ENCODE measurements at places on chromosomes 6 and 20.

- DNase-seq: no peak
Observed at GRCh38 chr20:34862724-34863123, 9.9 kb downstream of the GGT7 start.

DNA sequence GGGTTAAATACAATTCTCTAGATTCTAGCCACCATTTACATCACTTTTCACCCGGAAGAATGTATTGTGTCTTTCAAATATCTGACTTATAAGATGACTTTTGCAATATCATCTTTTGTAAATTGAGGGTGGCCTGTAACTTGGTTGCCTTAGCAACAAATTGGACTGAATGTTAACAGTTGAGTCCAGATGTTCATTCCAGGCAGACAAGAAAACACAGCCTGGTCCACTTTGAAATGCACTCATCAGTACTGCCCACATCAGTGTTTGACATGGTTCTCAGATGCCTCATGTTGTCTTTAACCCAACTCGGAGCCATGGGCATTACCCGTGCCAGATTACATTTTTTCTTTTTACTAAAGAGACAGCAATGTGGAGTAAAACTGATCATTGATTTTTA is 781.6 kb upstream of the CHD6 start:
- no peak for DNase-seq

DNA sequence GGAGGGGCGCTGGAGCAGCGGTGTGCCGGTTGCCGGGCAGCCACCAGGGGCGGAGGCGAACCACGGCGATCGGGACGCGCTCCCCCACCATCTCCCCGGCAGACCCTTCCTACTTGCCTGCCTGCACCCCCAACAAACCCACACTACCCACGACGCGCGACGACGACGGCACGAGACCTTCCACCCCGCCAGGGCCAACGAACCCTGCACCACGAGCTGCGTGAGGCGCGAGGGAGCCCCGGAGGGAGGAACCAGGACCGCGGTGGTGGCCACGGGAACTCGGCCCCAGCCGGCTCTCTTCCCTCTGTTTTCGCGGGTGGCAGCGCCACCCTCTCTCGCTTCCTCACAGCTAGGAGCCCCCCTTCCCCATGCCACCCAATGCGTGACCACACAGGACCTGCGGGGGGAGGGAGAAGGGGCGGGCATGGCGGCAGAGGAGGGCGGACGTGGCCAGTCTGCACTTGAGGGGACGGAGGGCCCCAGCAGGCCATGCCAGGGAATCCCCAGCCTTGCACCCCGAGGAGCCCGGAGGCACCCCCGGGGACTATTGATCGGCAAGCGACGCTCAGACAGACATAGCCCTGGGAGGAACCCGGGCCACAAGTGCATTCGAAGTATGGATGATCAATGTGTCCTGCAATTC is 1516.4 kb upstream of the DEFB115 start:
- DNase-seq: no peak

DNA sequence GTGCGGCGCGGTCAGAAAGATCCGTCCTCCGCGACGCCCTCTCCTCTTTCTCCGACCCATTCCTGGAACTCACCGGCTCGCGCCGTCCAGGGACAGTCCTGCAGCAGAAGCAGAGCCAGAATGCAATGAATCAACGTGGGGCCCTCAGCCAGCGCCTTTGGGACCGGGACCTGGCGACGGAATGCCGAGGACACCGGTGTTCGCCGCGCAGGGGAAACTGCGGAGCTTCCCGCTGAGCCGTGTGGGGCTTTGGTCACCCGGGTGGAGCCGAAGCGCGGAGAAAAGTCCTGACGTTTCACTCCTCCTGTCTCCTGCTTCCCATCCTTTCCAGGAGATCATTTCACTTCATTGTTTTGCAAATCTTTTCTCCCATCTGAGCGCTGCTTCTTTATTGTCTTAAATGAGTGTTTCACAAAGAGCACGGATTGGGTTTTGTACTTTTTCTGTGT is 26.5 kb downstream of the ULBP1 start:
- DNase-seq: no peak

DNA sequence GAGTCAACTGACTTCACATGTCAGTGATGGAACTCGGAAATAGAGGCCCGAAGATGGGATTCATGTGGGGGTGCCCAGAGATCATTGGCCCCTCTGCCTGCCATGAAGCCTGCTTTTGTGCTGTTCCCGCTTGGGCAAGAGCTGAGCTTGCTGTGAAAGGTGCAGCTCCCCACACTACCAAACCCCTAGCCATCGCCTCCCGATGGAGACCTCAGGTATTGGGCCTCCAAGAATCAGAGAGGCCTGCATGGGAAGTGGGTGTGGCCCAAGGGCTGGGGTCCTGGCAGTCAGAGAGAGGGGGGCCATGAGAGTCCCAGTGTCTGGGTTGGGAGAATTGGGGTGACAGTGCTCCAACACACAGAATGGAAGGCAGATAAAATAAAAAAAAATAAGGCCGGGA is 160.9 kb downstream of the SOD2 start:
- DNase-seq: no peak

All from stimulated activated naive CD8-positive, alpha-beta T cell treated with anti-CD3 and anti-CD28 coated beads, Interleukin-15, Interleukin-2, amounts not matched to agents 100 U/mL and 50 U/mL, for 24 hours (primary cell).